ENCODE measurements at places on chromosomes 7 and 10.

DNA sequence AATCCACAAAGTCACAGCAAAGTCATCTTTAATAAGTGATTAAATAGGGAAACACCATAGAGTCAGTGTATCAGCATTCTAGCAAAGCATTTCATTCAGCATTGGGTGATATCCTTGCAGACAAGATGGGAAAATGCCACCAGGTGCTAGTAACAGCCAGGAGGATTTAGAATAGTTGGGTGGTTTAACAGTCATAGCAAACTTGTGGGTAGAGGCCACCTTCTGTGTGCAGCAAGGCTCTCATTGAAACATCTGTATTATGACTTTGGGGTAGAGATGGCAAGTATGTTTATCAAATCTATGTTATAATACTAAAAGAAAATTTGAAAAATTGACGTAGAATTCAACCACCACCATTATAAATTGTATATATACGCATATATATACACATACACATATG, 26.4 kb upstream of the ADO start:
- no peak for DNase-seq

DNA sequence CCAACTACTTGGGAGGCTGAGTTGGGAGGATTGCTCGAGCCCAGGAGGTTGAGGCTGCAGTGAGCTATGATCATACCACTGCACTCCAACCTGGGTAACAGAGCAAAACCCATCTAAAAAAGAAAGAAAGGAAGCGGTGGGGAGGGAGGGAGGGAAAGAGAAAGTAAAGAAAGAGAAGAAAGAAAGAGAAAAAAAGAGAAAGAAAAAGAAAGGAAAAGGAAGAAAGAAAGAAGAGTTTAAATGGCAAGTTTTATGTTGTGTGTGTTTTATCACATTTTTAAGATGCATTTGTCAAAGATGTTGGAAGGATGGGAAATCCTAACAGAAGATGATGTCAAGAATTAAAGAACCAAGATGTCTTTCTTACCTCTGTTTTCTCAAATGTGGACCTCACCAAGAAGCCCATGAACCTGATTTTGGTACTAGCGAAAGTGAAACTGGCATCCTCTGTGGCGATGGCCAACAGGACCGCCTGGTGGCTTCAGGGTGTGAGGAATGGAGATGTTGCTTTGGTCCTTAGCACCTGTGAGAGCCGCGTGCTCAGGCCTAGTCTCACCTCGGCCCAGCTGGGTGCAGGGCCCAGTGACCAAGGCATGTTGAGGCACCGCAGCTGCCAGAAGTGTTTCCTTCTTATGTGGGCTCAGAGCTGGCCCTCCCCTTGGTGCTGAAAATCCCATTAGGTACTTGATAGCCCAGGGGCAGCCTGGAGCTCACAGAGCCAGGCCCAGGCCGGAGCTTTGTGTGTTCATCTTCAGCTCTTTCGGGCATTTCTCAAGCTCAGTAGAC, 9.8 kb downstream of the UCMA start:
- DNase-seq, result no peak

DNA sequence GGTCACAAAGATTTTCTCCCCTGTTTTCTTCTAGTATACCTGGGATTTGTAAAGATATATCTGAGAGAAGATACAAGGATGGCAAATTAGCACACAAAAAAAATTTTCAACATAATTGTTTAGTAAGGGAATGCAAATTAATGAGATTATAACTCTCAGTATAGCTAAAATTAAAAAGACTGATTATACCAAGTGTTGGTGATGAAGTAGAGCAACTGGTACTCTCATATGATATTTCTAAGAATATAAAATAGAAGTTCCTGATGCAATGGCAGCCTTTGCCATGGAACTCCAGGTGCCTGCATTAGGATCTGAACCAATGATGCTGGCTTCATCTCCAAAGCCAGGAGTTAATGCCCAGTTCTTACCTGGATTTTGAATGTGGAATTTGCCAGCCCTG, 51.4 kb upstream of the KIAA1217 start:
- DNase-seq, result no peak

- DNase-seq, result no peak
Observed at GRCh38 chr10:77015360-77015759, 622.2 kb downstream of the KCNMA1 start.

DNA sequence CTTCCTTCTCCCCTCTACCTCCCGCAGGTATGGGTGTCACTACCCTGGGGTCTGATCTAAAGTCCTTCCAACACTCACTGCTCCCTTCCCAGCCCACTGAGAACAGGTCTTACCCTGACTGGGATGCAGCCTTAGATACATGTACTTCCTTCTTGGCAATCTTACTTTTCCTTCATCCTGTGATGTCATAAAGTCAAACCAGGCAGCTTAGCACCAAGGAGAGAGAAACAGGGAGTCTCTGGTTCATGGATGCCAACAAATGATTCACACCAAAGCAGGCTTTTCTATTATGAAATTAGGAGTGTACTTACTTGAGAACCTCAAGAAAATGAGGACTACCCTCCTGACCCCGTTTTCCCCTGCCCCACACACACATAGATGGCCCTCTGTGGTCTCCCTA, 111.0 kb upstream of the KMT2E start:
- DNase-seq, result no peak

GRCh38 chr10:11560076-11560709, 51.3 kb downstream of the USP6NL start:
- DNase-seq, result no peak

DNA sequence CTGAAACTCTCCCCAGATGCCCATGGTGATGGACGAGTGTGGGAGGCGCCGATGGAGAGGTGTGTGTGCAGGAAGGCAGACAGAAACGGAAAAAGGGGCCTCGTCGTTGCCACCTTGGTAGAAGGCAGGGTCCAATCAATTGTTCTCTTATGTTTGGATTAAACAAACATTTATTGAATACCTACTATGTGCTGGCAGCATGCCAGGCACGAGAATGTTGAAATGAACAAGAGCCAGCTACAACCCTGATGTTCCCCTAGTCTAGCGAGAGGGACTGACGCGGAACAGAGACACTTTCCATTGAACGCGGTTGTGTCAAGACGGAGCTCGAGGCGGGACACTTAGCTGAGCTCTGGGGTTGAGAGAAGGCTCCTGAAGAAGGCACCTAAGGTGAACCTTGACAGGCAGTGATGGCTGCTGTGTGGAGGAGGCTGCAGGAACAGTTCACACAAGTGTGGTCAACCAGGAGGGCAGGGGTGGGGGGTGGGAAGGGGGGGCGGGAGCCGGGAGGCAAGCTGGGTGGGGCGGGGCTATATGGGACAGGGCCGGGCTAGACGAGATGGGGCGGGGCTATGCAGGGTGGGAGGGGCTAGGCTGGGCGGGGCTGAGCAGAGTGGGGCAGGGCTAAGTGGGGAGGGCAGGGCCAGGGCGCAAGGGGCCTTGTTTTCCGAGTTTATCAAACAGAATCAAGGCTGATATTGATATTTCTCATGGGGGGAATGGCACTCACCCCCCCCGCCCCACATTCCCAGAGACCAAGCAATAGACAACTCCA, 181.0 kb downstream of the GATA3 start:
- DNase-seq, result no peak

DNA sequence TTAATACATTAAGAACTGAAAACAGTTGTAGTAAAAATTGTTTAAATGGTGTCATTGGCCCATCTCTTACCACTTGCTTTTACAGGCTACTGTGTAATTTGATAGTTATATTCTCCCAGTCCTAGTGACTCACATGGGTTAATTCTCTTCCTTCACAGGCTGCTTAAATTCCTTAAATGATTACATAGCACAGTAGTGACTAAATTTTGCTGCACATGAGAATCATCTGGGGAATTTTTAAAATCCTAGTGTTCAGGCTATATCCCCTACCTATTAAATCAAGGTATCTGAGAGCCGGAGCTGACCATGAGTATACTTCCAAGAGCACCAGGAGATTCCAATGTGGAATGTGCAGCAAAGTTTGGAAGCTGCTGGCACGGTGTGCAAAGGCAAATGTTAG, 45.3 kb upstream of the ZNF800 start:
- DNase-seq, result no peak

DNA sequence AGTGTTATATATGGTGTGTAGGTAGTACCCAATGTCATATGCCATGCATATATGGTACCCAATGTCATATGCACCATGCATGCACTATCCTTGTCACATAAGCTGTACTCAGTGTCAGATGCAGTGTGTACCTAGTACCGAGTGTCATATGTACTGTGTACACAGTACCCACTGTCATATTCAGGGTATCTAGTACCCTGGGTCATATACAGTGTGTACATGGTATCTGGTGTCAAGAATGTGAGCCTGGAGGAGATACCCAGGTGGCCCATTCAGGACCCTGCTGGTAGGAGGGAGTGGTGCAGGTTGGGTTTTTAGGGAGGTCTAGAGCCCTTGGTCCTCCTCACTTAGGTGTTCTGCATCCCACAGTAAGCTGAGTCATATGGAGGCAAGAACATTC, 1.8 kb downstream of the ZMYND11 start:
- no peak for DNase-seq

DNA sequence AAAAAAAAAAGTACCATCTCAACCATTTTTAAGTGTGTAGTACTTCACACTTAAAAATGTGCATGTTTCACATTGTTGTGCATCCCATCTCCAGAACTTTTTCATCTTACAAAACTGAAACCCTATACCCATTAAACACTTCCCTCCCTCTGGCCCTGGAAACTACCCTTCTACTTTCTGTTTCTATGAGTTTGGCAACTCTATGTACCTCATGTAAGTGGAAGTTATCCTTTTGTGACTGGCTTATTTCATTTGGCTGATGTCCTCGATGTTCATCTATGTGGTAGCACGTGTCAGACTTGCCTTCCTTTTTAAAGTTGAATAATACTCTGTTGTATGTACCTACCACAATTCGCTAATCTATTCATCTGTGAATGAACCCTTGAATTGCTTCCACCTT, 12.2 kb downstream of the KCNMA1 start:
- no peak for DNase-seq

DNA sequence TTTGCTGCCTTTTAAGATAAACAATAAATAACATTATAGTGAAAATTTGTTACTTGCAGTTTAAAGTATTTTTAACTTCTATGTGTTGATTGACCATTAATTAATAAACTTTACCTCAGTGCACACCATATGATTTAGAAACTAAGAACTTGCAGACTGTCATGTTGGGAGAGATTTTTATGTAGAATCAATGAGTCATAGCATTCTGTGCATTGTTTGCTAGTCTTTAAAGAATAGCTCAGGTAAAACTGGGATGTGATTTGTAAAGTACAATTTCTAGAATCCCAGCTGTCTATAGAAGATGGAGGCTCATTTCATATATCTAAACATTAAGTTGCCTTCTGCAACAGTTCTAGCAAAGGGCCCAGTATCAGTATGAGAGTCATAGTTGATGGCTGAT, 199.6 kb upstream of the SEMA3A start:
- DNase-seq, result no peak

DNA sequence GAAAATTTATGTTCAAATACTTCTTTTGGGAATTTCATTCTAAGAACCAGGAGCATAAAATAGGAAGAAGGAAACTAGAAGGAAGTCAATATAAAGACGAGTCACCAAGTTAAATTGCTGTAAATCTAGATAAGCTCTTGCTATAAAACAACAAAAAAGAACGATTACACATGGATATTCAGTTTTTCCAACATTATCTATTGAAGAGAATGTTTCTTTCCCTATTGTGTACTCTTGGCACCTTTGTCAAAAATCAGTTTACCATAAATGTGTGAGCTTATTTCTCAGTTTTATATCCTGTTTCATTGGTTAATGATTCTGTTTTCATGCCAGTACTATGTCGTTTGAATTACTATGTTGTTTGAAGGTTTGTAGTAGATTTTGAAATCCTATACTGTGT, 536.3 kb upstream of the MKI67 start:
- DNase-seq, result no peak

DNA sequence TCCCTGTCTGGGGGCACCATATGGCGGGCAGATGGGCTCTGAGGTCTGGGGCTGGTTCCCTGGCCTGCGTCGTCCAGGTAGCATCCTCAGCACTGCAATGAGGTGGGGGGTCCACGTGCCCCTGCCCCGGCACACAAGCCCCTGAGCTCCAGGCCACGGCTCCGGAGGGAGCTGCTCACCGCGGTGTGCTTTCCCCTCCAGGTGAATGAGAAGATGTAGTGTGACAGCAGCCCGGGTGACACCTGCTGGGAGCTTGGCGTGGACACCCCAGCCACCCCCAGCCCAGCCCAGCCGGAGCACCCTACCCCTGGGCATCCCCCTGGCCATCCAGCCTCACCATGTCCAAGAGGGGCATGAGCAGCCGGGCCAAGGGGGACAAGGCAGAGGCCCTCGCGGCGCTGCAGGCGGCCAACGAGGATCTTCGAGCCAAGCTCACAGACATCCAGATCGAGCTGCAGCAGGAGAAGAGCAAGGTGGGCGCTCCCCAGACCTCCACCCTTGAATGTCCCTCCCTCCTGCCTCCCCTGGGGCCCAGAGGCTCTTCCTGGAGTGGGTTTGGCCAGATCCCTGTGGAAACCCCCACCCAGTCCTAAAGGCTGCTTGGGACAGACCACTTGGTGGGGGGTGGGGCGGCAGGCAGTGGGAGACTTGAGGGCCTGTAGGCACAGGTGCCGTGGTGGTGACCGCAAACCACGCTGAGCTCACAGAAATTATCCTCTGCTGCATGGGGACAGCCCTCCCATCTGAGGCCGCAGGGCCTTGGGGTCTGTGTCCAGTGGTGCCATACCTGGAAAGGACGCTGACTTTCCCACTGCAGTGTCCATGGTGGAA, 38.9 kb downstream of the JAKMIP3 start:
- DNase-seq, result no peak

- no peak for DNase-seq
Observed at GRCh38 chr10:122587098-122587760, 26.7 kb downstream of the DMBT1 start.

- no peak for DNase-seq
Observed at GRCh38 chr7:151243408-151244195, 4.9 kb downstream of the SMARCD3 start.

DNA sequence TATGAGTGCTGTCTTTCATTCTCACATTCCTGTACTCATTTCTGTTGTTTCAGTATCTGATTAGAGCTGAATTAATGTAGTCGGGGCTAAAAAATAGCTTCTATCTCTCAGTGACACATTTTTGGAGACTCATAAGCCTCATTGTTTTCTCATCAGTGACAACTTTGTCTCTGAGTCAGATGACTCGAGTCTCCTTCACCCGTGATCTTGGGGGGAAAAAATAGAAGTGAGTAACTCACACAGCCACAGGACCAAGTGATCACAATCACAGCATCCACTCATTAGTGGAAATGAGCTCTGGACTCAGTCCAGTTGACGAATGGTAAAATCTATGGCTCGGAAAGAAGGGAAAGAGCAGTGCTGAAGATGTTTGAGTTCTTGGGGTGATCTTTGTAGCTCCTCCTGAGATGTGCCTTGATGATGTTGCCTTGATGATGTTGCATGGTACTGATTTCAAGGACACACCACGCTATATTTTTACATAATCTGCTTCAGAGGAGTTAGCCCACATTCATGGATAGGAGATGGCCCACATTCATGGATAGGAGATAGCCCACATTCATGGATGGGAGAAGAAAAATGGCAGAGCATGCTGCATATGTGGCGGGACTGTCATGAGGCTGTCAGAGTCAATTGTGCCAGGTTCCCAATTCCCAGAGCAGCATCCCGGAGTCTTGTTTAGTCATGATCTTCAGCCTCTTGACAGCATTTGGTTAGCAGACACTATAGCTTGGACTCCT, 214.7 kb downstream of the CELF2 start:
- DNase-seq, result no peak

All from stimulated activated CD4-positive, alpha-beta T cell treated with anti-CD3 and anti-CD28 coated beads, Interleukin-1b, Interleukin-23, amount 100 ng/mL, for 1 hour (primary cell).